Stimulated activated CD4-positive, alpha-beta T cell treated with anti-CD3 and anti-CD28 coated beads, TNF-alpha, amount 100 ng/mL, for 1 hour (primary cell): ENCODE measurements at places on chromosomes 1 and 21.

- no peak for DNase-seq
These were observed 15.6 kb upstream of the EIF4G3 start for GRCh38 chr1:21192284-21192683.

- no peak for DNase-seq
These were observed 112.6 kb downstream of the MACF1 start for GRCh38 chr1:39317111-39317510.

DNA sequence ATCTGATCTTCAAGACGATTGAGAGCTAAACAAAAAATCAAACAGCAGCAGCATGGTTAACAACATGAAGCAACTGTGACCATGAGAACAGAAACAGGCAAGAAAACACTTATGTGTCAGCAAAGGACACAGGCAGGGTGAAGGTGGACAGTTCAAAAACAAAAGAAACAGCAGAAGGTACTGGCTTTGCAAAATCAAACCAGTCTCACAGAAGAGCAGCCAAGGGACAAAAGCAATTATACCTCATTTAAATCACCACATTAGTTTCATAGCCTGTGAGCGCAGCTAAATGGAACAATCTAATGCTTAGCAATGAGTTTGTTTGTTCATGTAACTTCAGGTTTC lies 59.1 kb downstream of the CAPN2 start:
- no peak for DNase-seq

GRCh38 chr1:102852613-102853012 lies 255.7 kb downstream of the COL11A1 start:
- DNase-seq, result no peak

DNA sequence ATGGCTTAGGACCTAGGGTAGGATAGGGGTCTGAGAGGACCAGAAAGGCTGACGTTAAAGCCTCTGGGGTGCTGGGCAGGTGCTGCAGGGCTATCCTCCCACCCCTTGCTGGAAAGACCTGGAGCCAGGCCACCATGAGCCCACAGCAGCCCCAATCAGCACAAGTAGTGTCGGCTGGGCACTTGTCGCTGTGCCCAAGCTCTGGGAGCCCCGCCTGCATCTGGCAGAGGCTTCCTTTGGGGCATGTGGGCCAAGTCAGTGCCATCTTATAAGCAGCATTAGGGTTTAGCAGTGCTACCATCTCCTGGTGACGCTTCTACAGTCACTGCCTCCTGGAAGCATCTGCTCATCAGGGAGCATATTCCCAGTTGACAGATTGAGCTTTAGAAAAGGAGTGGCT lies 31.3 kb downstream of the MAN1C1 start:
- DNase-seq, result no peak

DNA sequence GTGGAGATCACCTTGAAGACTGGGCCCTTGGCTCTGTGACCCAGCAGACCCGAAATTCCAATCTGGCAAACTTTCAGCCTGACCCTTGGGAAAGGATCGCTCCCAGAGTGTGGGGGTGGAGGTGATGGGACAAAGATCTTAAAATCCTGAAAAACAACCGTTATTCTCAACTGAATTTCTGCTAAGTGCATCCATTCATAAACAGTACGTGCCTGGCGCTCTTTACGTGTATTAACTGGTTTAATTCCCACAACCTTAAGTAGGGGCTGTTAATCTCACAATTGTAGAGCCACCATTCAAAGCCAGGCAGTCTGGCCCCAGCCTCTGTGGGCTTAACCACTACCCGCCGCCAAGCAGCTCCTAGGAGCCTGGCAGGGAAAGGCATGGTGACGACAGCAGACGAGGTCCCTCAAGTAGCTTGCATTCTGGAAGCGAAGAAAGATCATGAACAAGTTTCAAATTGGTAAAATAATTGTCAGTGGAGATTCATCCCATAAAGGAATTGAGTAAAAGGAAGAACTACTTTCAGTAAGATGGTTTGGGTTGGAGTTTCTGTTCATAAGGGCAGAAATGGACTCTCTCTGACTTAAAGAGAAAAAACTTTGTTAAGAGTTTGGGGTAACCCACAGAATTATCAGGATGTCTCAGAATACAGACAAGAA lies 11.4 kb upstream of the RGS16 start:
- no peak for DNase-seq

DNA sequence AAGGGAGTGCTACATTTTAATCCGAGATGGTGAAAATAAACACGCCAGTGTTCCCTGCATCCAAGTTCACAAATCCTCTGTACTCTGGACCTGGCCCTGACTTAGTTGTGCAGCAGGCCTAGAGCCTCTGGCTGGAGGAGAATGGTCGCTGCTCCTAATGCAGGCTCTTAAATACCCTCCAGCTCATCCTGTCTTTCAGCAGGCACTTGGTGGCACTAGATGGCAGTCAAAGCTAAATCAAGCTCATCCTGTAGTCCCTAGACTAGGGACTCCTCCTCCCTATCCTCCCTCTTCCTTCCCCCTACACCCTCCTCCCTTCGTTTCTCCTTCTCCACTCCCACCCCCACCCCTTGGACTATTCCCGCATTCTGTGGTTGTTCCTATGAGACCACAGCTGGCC lies 41.6 kb upstream of the MTR start:
- no peak for DNase-seq

DNA sequence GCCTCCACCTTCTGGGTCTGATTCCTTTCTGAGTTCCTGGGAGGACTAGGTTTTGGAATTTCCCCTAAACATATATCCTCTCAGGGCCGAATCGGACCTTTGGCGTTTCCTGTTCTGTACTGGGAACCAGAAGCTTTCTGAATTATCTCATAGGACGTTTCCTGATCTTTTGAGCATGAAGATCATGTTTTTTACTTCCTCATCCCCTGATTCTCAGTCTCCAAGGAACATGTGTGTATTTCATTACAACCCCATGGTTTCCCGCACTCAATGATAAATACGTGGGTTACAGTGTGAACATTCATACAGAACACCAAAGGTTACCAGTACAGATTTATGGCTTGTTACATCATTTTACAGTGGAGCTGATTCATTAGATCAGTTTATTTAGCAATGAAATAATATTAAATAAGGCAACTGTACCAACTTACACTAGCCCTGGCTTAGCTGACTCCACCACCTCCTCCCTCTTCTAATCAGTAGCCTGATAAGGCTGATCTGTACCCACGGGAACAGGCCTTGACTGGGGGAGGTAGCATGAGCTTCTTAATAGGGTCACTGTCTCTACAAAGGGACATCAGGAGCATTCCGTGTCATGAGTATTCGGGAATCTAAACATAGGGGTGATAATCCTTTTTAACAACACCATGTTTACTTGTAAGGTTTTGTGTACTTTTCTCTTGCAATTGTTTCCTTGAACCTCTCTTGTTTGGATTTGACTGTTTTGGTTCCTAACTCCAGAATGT lies 57.8 kb upstream of the ERRFI1 start:
- no peak for DNase-seq

DNA sequence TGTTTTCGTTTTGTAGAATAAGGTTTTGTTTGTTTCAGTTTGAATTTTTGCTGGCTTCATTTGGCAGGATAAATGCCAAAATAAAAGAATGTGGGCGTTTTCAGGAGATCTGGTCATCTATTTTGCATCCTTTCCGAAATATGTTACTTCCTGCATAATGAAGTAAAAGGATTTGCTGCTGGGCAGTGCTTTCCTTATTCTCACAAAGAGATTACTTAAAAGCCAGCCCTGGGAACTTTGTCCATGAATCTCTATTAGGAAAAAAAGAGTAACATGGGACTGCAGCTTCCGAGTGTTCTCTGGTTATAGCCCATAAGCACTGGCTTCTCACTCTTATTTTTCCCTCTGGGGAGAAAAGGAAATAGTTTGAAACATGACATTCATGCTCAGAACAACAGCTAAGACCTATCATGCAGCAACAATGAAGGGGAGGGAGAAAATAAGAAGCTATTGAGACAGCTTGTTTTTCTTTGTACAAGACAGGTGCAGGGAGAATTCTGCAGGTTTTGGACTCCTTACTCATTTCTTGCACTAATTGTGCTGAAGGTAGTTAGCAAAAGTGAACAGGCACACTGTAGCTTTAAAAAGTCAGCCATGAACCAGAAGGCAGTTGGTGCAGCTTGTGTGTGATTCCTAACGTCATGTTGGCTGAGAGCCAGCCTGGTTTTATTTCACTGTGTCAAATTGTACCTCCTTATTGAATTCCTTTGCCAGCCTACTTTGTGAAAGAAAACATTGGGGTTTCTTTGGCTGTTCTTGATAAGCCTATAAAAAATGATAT lies at the start of gene SAMD13:
Gene SAMD13, plus strand, starts transcription at position 705 of the 781 bp plus-strand sequence. CDS start 1,527 bp downstream, outside the sequence.
- DNase-seq, result no peak

DNA sequence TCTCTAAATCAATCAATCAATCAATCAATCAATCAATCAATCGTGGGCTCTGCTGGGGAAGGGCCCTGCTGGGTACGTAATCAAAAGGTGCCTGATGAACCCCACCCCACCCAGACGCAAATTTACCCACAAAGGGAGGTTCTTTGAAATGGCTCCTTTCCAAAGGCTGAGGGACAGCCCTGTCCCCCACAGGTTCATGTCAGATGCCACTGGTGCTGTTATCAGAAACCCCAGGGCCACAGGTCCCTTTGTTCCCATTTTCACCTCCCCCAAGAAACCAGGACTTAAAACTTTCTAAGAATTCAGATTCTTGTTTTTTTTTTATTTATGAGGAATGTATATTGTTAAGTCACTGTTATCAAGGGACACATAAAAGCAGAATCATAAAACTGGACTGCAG lies 14.2 kb downstream of the CHRNB2 start:
- DNase-seq, result no peak

GRCh38 chr1:30659702-30660101 lies 63.7 kb downstream of the MATN1 start:
- DNase-seq, result no peak

- DNase-seq, result no peak
These were observed 190.5 kb upstream of the CSF3R start for GRCh38 chr1:36673202-36673601.

- no peak for DNase-seq
These were observed 31.1 kb downstream of the EDARADD start for GRCh38 chr1:236425031-236425663.

DNA sequence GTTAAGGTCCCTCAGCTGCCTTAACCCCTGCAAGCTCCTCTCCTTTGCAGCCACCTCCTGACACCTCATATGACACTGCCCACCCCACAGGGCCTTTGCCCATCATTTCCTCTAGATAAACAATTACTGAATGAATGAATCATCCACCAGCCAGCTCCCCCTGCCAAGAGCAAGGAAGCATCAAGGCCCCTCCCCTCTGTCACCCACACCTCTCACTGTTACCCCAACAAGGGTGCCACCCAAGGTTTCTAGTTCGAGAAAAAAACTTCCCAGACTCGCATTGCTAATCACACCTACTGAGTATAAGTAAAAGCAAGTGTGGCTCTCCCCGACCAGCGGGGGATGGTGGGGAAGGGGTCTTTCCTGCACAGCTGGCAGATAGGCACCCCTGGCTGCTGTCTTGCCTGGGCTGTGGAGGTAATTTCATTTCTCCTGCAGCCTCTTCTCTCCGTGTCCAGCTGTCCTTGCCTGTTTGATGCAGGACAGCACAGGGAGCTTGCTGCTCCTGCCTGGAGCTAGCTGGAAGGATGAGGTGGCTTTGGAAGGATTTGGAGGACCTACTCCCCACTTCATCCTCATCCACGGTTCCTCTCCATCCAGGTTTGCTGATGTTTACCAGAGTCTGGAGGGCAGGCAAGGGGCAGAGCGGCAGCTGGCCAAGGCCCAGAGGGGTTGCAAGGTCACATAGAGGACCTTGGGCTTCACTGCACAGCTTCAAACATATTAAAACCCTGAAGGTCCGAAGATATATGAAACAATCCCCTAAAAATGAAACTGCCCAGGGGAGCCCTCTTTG lies 33.1 kb upstream of the LBR start:
- DNase-seq, result no peak

GRCh38 chr1:107491582-107491981 lies 350.7 kb downstream of the NTNG1 start:
- no peak for DNase-seq

DNA sequence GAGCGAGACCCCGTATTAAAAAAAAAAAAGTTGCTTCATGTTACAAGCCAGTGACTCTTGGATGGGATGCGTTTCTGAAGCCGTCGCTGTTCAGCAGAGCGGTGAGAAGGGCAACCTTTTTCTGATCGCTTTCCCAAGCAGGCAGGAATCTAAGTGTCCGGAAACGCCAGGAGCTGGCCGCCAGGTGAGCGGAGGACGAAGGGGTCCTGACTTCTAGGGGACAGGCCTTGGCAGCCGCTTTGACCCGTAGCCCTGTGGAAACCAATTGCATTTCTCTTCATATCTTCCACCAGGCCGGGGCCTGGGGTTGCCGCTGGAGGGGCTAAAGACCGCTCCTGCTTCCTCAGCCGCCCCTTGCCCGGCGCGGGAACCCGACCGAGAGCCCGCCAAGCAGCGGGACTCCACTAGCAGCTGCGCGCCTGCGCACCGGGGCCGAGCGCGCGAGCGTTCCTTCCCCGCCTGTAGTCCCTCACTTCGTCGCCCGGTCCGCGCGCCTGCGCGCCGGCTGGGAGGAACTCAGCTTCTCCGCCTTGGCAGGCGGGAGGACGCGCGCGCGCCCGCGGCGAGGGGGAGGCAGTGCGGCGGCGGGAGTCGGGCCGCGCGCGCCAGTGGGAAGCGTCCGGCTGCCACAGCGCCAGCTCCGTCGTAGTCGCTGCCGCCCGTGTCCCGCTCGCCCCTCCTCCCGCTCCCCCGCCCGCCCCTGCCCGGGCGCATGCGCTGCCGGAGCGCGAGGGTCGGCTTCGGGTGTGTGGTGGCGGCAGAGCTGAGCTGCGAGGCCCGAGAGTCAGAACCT lies at the start of gene SPEN:
Gene SPEN, plus strand, starts transcription at position 608 of the 793 bp plus-strand sequence. CDS start 361 bp downstream, outside the sequence.
- DNase-seq, result peak; percentile 98

- no peak for DNase-seq
These were observed 36.7 kb upstream of the HP1BP3 start for GRCh38 chr1:20823845-20824244.

GRCh38 chr1:96510391-96510790 lies 211.2 kb upstream of the PTBP2 start:
- no peak for DNase-seq

DNA sequence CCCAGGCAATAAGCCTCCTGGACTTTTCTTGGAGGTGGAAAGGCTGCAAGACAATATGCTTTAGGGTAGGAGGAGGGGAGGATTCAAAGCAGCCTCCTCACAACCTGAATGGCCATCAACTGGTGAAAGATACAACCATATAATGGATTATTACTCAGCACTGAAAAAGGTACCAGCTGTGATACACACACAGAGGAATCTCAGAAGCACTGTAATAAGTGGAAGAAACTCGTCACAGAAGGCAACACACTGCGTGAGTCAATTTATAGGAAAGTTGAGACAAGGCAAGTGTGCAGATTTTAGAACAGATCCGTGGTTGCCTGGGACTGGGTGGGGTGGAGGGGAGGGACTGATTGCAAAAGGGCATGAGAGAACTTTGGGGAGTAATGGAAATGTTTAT lies 64.9 kb upstream of the ZBTB40 start:
- DNase-seq, result no peak

GRCh38 chr1:150152772-150153456 lies 3.2 kb downstream of the PLEKHO1 start:
- DNase-seq, result no peak

GRCh38 chr1:164728719-164729118 lies 169.7 kb downstream of the PBX1 start:
- no peak for DNase-seq

GRCh38 chr1:94999456-95000131 lies 72.7 kb upstream of the CNN3 start:
- no peak for DNase-seq

GRCh38 chr1:86991549-86992186 lies 77.2 kb downstream of the HS2ST1 start:
- DNase-seq, result no peak

- no peak for DNase-seq
These were observed 22.5 kb downstream of the DPH5 start for GRCh38 chr1:101003012-101003650.

GRCh38 chr1:36154765-36155407 lies 1.1 kb upstream of the MAP7D1 start:
- DNase-seq, result no peak

GRCh38 chr21:26067836-26068594 lies 102.6 kb downstream of the APP start:
- no peak for DNase-seq
